Activated naive CD4-positive, alpha-beta T cell treated with Interleukin-2 at 50 U/mL for 16 hours (primary cell): ENCODE measurements at places on chromosomes 1 and 21.

- DNase-seq: no peak
Measured at GRCh38 chr1:39625462-39626273, 13.8 kb downstream of the HEYL start.

- no peak for DNase-seq
Measured at GRCh38 chr1:207883660-207884250, 27.2 kb downstream of the CD34 start.

- DNase-seq: no peak
Measured at GRCh38 chr1:39109644-39110043, 83.5 kb downstream of the NDUFS5 start.

DNA sequence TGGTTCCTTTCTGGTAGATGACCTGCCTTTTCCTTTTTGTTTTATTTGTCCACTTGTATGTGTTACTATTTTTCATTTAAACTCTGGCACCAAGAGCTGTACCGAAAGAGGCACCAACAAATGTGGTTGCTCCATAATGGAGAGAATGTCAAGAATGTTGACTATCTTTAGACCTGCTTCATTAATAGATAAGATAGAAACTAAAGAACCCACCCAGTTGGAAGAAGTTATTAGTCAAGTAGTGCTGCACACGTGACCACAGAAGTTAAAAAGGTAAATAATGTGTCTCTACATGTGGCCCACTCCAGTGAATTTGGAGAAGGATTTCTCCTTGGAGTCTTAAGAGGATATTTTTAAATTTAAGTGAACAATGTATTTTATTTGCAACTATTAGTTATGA lies 9.3 kb downstream of the ATP1A1 start:
- DNase-seq: no peak

DNA sequence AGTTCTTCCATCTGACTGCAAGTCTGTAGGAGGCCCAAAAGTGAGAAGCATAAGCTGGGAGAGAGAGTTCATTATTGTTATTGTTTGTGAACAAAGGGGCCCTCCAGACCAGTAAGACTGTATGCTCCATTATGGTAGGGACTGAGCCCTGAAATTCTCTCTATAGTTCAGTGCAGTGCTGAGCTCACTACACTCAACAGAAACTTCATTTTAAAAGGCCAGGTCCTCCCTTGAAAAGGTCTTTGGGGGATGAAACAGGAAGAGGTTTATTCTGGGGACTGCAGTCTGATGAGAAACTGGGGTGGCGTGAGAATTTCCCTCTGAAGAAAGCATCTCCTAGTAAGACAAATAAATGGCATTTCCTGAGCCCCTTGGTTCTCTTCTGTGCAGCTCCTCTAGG lies 5.5 kb upstream of the GATAD2B start:
- DNase-seq: no peak

DNA sequence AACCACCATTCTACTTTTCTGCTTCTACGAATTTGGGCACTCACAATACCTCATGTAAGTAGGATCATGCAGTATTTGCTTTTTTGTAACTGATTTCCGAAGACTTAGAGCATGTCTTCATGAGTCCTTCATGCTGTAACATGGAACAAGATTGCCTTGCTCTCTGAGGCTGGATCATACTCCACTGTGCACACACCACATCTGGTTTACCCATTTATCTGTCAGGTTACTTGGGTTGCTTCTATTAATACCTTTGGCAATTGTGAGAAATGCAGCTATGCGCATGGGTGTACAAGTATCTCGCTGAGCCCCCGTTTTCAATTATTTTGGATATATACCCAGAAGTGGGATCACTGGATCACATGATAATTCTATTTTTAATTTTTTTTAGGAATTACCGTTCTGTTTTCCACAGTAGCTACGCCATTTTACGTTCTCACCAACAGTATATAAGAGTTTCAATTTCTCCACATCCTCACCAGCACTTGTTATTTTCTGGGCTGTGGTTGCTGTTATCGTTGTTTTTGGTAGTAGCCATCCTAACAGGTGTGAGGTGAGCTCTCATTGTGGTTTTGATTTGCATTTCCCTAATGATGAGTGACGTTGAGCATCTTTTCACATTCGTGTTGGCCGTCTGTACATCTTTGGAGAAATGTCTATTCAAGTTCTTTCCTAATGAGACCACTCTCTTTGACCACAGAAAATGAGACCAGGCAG lies 10.7 kb upstream of the SLC2A5 start:
- DNase-seq: no peak

DNA sequence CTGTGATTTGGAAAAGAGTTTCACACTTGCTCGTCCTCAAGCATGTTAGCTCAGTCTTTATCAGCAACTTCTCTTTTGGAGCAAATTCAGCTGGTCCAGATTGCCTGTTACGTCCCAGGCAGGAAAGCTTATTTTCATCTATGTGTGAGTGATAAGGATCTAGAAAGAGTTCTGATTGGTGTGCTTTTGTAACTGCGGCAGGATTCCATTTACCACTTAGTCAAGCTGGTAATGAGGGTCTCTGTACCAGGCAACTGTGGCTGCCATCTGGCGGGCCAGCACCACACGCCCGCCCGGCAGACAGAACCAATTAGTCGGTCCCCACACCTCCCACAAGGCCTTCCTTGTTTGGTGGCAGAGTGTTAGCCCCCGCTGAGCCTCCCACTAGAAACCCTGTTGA lies 21.0 kb downstream of the C1orf87 start:
- DNase-seq: no peak

GRCh38 chr1:238991765-238992495 lies 394.4 kb upstream of the CHRM3 start:
- no peak for DNase-seq
